AG09319 (cell line): ENCODE measurements at places on chromosomes 2 and 18.

DNA sequence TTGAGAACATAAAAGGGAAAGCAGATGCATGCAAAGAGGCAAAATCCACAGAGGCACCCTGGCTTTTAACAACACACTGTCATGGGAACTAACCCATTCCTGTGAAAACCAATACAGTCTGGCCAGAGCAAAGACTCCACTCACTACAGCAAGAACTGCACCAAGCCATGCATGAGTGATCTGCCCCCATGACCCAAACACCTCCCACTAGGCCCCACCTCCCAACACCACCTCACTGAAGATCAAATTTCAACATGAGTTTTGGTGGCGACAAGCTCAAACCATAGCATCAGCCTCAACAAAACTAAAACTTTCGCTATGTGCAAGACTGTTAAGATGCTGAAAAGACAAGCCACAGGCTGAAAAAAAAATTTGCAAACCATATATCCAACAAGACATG is 162.8 kb downstream of the SMAD2 start:
- no peak for DNase-seq

DNA sequence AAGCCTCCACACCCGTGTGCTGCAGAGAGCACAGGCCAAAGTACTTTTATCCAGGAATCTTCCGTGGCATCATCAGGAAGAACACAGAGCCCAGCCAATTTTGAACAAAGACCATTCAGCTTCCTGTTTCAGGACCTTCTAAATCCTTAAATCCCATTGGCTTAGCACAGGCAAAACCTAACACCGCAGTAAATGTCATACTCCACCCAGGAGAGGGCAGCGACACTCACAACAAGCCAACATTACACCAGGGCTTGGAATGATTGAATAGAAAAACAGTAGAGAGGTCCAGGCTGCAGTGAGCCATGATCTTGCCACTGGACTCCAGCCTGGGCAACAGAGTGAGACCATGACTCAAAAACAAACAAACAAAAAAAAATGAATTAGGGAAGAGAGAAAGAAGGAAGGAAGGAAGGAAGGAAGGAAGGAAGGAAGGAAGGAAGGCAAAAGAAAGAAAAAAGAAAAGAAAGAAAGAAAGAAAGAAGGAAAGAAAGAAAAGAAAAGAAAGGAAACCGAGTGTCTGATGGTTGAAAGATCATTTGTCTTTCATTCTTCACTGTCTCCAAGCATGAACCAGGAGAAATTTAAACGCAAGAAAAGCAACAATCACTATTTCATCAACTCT is 144.6 kb upstream of the SATB2 start:
- DNase-seq: no peak

GRCh38 chr2:237282568-237283128 is 131.3 kb downstream of the COL6A3 start:
- no peak for DNase-seq

DNA sequence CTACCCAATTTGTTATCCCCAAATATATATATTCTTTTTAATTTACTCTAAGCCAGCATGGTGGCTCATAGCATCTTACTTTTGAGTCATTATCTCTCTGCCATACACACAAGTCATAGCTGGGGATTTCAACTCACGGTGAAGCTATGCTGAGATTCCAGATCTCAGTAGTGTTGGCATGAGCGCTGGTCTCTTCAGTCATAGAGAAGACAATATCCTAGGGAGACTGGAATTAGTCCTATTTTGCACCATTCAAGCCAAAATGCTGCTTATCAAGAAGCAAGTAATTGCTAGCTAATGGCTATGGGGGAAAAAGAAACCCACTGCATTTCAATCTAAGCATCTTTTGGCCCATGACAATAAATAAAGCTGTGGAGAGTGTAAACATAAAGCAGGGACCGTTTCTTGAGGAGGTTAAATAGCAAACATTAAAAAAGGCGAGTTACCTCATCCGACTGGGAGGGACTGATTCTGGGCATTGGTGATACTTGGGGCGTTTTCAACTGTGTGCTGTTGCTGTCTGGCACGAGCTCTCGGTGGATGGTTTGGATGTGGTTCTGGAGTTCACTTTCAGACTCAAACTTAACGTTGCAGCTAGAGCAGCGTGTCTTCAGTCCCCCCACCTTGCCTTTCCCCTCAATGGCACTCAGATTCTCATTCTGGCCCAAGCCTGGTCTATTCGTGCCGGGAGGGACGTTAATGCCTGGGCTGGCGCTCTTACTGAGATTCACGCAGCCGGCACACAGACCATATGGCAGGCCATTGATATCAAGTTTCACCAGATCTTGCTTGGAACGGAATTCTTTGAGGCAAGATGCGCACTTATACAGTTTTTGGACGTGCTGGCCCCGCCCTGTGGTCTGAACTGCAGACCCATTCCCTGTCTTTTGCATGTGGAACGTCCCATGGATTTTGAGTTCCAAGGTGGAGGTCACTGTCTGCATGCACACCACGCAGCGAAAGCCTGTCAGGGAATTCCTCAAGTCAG is 127.8 kb downstream of the ZNF521 start:
- no peak for DNase-seq

- DNase-seq: no peak
Measured at GRCh38 chr18:60123031-60123430, 223.2 kb downstream of the PMAIP1 start.

DNA sequence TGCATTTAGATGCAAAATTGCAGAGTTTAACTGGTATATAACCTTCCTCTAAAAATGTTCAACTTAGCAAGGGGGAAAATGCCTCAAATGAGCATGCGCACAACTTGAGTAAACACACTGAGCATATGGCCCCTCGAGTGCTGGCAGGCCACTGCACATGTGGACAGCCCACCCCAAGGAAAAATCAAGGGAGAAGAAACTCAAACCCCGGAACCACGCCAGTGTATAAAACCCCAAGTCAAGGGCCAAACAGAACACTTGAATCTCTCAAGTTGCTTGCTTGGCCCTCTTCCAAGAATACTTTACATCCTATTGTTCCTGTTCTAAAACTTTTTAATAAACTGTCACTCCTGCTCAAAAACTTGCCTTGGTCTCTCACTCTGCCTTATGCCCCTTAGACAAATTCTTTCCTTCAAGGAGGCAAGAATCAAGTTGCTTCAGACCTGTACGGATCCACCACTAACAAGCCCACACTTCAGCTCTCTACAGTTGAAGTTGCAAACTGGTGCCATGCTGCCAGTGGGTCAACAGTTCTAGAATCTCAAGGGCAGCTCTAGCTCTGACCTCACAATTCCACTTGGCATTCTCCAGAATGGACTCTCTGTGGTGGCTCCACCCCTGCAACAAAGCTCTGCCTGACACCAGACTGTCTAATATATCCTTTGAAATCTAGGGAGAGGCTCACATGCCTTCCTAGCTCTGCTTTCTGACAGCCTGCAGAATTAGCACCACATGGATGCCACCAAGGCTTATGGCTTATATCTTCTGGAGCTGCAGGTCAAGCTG is 38.9 kb downstream of the HIBCH start:
- DNase-seq: no peak

DNA sequence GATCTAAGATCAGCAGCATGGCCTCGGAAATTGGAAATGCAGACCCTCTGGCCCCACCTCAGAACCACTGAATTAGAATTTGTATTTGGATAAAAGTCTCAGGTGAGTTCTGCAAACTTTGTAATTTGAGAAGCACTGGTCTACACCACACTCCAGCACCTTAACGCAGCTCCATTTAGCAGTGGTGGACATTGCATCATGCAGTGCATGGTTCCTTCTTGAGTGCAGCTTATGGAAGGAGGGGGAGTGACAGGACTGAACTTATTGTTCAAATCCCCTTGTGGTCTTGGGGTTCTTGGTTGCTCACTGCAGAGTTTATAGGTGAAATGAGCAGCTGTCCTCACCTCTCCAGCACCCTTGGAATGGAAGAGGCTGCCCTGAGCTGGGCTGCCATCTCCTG is 17.4 kb upstream of the STEAP3 start:
- DNase-seq: no peak

DNA sequence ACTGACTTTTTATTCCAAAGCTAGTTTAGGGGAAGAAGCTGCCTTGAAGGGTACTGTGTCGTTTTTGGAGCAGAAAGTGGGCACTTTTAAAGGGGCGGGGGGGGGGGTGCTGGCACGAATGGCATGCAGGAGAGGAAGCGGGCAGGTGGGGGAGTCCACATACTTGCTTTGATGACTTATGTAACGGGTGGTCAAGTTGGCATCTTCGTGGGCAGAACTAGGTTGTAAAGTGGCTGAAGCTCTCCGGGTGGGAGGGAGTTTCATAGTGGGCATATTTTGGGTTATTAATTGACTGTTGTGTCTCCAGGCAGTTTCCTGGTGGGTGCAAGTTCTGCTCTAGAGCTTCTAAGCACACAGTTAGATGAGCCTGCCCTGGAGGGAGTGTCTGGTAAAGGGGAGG is 19.9 kb downstream of the PCARE start:
- DNase-seq: no peak

- no peak for DNase-seq
Measured at GRCh38 chr2:170101789-170102188, 76.2 kb upstream of the MYO3B start.

GRCh38 chr2:178496049-178496448 is 15.8 kb downstream of the PLEKHA3 start:
- no peak for DNase-seq

GRCh38 chr2:149745396-149746230 is 158.0 kb upstream of the MMADHC start:
- DNase-seq: no peak

- DNase-seq: no peak
Measured at GRCh38 chr2:217953531-217953932, 49.3 kb downstream of the TNS1 start.

GRCh38 chr2:218890369-218890768 is 9.7 kb downstream of the WNT10A start:
- no peak for DNase-seq

DNA sequence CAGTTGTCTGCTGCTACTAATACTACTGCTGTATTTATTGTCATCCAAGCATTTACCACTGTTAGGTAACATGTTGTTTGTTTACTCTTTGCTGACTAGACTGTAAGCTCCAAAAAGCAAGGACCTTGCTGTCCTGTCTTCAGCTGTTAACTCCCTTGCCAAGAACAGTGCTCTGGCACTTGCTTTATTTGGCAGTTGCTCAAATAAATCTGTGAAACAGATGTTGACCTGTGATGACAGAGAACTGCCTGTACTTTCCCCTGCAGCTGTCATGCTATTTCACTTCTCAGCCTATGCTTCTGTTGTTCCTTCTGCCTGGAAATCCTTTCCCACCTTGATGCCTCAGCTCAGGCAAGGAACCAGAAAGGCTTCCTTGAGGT is 181.2 kb downstream of the ATAD2B start:
- no peak for DNase-seq

DNA sequence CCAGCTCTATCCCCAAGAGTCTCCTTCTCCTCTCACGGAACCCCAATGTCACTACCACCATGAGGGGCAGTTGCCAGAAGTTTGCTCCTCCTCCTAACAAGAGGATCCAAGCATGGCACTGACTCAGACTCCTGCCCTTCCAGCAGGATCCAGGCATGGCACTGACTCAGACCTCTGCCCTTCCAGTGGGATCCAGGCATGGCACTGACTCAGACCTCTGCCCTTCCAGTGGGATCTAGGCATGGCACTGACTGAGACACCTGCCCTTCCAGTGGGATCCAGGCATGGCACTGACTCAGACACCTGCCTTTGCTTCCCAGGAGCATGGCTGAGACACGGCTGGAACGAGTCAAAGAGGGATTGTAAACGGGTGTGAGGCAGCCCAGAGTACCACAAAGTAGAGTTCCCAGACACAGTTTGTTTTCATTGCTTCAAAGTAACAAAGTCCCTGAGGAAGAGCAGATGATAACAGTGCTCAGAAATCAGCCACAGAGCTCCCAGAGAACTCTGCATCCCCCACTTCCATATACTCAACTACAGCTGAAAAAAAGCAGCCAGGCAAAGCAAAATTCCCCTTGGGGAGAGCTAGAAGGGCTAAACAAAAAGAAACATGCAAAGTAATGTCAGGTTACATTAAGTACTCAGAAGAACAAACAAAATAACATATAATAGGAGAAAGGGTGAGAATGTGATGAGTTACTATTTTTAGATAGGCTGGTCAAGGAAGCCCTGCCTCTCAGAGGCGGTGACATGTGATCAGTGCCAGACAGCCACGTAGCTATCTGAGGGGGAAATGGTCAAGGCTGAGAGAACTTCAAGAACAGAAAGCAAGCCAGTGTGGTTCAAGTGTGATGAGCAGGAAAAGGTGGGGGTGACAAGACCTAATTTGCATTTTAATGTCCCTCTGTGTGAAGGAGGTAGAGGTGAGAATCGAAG is 3.0 kb downstream of the BUB1 start:
- DNase-seq: no peak

DNA sequence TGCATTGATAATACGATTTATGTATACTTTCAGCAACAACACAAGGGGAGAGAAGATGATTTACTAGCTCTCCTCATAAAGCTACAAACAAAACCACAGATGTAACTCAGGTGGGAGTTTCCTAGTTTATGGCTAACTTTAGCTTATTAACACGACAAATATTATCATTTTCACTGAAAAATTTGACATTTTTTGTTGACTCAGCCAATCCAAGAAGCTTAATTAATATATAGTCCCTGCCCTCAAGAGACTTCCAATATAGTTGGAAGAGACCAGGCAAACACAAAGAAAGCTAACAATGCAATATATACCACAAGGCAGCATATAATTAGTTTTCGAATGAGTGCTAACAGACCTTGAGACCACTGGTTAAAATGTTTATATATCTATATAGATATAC is 775 bp downstream of the WDR12 start:
- DNase-seq: no peak

- DNase-seq: no peak
Measured at GRCh38 chr2:206442833-206443734, at the start of gene ADAM23. Gene ADAM23 (plus strand): TSS chr2:206443532. CDS start chr2:206443867, 335 bp downstream.

- no peak for DNase-seq
Measured at GRCh38 chr18:26919627-26920026, 54.1 kb upstream of the AQP4 start.

- DNase-seq: peak; percentile 69
Measured at GRCh38 chr2:188668017-188668680, 306.0 kb upstream of the COL3A1 start.

GRCh38 chr18:58392324-58393000 is 236.4 kb downstream of the ALPK2 start:
- no peak for DNase-seq

GRCh38 chr2:99255491-99256318 is at the start of gene LYG2:
Gene LYG2 (minus strand): TSS chr2:99255666. CDS start chr2:99254260, 1,406 bp downstream.
- DNase-seq: no peak

DNA sequence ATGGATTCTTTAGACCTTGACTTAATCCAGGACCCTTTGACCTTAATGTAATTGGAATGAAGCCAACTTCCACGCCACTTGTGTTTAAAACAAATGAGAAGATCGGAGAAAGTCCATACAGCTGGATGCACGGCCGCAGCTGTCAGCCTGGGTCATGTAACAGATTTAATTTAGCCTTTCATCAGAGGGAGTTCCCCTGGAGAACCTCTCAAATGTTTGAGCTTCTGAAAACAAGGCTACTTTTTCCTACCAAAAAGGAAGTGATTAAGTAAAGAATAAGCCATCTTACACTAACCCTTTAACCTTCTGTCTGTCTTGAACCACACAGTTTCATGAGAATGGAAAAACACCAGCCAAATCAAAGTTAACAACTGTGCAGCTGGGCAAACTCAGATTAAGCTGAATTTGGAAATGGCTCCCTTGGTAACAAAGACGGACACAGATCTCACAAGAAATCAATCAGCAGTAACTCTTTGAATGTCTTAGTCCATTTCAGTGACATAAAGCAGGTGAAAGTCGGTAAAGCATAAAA is 103.6 kb downstream of the DOCK10 start:
- DNase-seq: no peak
